ENCODE measurements at places on chromosomes 11 and 22. TPM values are rescaled to one million over a fixed set of nuclear protein-coding genes. Genes with fewer than 3 reads are reported as not detected.
A peak's percentile ranks its signal among the peaks of the same experiment; 100 is the strongest.

GRCh38 chr11:2409126-2409525 is 8.6 kb downstream of the TSSC4 start:
- H3K27ac ChIP-seq: no peak overlapping the region
- no peaks in the 10 kb centered on the region for H3K27me3 ChIP-seq
- no peaks in the 10 kb centered on the region for H3K4me1 ChIP-seq
- no peaks in the 10 kb centered on the region for H3K36me3 ChIP-seq
- no peak for DNase-seq
- H3K4me3 ChIP-seq: no peak overlapping the region

- H3K4me1 ChIP-seq: no peaks in the 10 kb centered on the region
- H3K4me3 ChIP-seq: no peak overlapping the region
- DNase-seq: no peak
- H3K27me3 ChIP-seq: no peaks in the 10 kb centered on the region
Observed at GRCh38 chr11:60934124-60934789, 10.0 kb downstream of the TMEM132A start.

GRCh38 chr11:68012843-68013610 is 2.9 kb downstream of the ALDH3B1 start:
- peaks cover 53% of the 10 kb centered on the region for H3K4me1 ChIP-seq
- H3K4me3 ChIP-seq: no peak overlapping the region
- no peaks in the 10 kb centered on the region for H3K27me3 ChIP-seq
- H3K36me3 ChIP-seq: no peaks in the 10 kb centered on the region
- DNase-seq: peak; percentile 98

- peak; percentile 31 for DNase-seq
- no peaks in the 10 kb centered on the region for H3K4me1 ChIP-seq
- no peaks in the 10 kb centered on the region for H3K36me3 ChIP-seq
- H3K27me3 ChIP-seq: peaks cover 42% of the 10 kb centered on the region
- H3K27ac ChIP-seq: no peak overlapping the region
- H3K4me3 ChIP-seq: no peak overlapping the region
Observed at GRCh38 chr11:12981676-12982522, 27.2 kb upstream of the RASSF10 start.

- H3K4me1 ChIP-seq: no peaks in the 10 kb centered on the region
- no peaks in the 10 kb centered on the region for H3K36me3 ChIP-seq
- H3K27ac ChIP-seq: no peak overlapping the region
- DNase-seq: peak; percentile 67
Observed at GRCh38 chr22:17742527-17742902, 31.8 kb downstream of the BID start.

GRCh38 chr22:38863531-38864131 is 8.4 kb downstream of the CBX6 start:
- no peaks in the 10 kb centered on the region for H3K27me3 ChIP-seq
- no peak overlapping the region for H3K27ac ChIP-seq
- no peaks in the 10 kb centered on the region for H3K36me3 ChIP-seq
- DNase-seq: no peak
- no peak overlapping the region for H3K4me3 ChIP-seq
- H3K4me1 ChIP-seq: 0 out of 2 replicates have a peak, but pooled peaks cover 4% of the 10 kb centered on the region

GRCh38 chr11:28296426-28296825 is 188.2 kb downstream of the METTL15 start:
- H3K4me3 ChIP-seq: no peak overlapping the region
- DNase-seq: no peak
- no peaks in the 10 kb centered on the region for H3K36me3 ChIP-seq
- no peaks in the 10 kb centered on the region for H3K4me1 ChIP-seq
- no peaks in the 10 kb centered on the region for H3K27me3 ChIP-seq
- no peak overlapping the region for H3K27ac ChIP-seq

DNA sequence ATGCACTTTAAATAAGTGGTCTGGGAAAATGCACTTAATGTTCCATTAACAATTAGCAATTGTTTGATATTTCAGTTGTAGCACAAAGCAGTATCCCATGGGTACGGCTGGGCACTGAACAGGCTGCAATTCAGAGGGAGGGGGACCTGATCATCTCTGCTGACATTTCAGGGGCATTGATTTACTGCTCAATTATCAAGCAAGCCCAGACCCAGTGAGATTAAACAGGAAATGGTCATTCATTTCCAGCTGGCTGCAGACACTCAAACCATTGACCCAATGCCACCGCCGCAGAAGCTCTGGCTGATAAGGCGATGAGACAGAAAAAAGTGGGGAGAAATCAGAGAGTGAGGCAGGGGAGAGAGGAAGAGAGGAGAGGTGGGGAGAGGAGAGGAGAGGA is 1.2 kb downstream of the GPR83 start:
- no peaks in the 10 kb centered on the region for H3K4me1 ChIP-seq
- H3K27ac ChIP-seq: no peak overlapping the region

GRCh38 chr22:28112548-28113043 is 193.5 kb upstream of the PITPNB start:
- H3K27me3 ChIP-seq: no peaks in the 10 kb centered on the region
- peak overlapping the region; percentile 73 for H3K27ac ChIP-seq
- no peaks in the 10 kb centered on the region for H3K36me3 ChIP-seq
- DNase-seq: peak; percentile 95
- no peak overlapping the region for H3K4me3 ChIP-seq

The MEI1 gene
- 5.9 TPM for polyA plus RNA-seq

The RCOR2 gene
- not detected for polyA plus RNA-seq

The MMP3 gene
- polyA plus RNA-seq: 18.8 TPM

The CSF2RB gene
- polyA plus RNA-seq: 2.3 TPM

The CNTF gene
- 0.46 TPM for polyA plus RNA-seq

The C11orf86 gene
- polyA plus RNA-seq: not detected

Data from GM23248 (cell line).